ENCODE measurements at places on chromosomes 4 and X.

DNA sequence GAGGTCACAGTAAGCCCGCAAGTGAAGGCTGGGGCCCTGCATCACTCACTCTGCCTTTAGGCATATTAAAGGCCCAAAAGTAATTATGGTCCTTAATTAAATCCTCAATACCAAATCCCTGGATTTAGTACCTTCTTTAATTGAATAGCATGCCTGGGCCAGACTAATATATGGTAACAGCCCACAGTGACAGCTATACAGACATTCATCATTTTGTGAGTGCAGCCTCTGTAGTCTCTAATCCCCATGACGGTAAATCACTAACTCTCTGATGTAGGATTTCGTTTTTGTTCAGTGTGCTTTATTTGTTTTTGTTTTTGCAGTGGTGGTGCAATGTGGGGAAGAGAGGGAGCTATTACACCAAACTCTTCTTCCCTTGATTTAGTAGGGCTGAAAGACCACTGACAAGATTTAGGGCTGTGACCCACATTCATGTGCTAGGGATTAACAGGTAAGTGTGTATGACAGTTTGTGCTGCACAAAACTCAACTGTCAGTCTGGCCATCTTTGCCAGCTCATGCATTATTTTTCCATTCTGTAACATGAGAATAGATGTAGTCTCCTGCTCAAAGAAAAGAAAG lies 60.6 kb upstream of the SLC39A8 start:
- no peak for DNase-seq

DNA sequence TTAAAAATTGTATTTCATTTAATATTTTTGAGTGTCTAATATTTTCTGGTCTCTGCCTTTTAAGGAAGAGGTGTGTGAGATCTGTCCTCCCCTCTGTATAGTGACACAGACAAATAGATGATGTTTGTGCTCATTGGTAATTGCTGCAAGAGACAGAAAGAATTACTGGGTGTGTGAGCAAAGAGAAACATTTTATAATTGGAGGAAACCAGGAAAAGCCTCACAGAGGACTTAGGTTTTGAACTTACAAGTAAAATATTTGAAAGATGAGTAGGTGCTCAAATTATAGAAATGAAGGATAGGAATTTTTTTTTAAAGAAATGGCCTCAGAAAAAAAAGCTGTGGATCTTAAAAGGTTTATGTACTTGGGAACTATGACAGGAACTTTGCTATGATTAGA lies 149.8 kb downstream of the SPCS3 start:
- no peak for DNase-seq

DNA sequence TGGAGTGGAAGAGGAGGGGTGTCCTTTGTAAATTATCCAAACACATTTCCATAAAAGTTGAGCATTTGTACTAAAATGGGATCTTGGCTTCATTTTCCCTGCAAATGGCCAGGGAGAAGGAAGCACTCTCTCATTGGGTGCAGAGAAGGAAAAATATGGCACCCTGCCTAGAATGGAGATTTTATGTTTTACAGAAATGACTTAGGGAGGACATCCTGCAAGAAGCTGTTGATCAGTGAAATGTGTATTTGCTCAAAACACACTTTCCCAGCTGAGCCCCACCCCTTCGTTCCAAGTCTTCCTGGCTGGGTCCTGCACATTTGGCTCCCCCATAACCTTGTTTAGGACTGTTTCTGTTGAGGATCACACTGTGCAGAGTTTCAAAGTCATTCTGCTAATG lies 213.5 kb upstream of the TAPT1 start:
- no peak for DNase-seq

DNA sequence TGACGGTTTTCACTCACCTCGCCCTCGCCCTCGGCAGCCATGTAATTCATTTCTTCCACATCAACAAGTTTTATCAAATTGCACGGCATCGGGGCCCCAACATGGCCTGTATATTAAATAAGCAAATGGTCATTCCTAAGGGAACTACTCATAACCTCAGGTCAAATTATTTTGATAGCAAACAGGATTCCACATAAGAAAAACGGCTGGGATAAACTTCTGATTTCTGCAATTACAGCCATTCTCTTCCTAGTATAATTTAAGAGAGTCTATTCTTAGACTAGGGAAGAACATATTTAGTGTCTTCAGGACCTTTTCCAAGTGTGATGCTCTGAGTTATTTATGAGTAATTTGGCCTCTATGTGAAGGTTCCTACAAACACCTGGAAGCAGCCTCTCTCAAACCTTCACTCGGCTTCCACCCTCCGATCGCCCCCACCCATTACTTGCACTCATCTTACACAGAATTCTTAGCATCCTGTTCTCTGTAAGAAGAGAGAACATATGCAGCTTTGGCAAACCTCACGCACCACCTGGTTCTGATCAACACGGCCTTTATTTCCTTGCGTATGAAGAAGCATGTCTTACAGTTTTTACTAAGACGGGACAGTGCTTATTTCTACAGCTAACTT lies 29.4 kb upstream of the CENPU start:
- no peak for DNase-seq

- DNase-seq: no peak
Measured at GRCh38 chrX:47483306-47484268, 565 bp upstream of the ZNF41 start.

DNA sequence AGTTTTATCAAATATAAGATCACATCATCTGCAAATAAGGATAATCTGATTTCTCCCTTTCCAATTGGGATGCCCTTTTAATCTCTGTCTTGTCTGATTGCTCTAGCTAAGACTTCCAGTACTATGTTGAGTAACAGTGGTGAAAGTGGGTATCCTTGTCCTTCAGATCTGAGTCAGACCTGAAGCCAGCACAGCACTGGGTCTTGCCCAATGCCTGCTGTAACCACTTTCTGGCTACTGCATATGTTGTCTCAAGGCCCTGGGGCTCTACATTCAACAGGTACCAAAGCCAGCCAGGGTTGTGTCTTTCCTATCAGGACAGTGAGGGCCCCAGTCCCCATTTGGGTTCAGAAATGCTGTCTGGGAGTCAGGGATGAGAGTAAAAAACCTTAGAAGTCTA lies 90.3 kb downstream of the CYSLTR1 start:
- no peak for DNase-seq

- no peak for DNase-seq
Measured at GRCh38 chrX:132757066-132757623, 201.3 kb downstream of the HS6ST2 start.

DNA sequence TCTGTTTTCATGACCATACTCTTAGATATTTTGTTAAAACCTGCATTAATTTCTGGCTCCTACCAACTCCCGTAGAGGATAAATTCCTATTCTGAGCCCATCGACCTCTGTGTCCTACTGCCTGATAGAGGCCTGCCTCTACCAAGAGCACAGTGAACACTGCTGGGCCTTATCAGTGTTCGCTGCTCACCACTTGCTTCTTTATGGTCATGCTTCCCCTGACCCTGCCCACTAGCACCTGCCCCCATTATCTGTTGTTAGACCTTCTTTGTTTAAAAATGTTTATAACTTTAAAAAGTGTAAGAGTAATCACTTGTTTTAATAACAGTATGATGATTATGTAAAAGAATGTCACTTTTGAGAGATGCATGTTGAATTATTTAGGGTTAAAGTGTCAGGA lies 6.1 kb downstream of the DAPP1 start:
- no peak for DNase-seq

GRCh38 chr4:142801966-142802365 lies 44.1 kb downstream of the INPP4B start:
- no peak for DNase-seq
